BE2C (cell line): ENCODE measurements at places on chromosomes 2 and 18.
A peak's percentile ranks its signal among the peaks of the same experiment; 100 is the strongest.

DNA sequence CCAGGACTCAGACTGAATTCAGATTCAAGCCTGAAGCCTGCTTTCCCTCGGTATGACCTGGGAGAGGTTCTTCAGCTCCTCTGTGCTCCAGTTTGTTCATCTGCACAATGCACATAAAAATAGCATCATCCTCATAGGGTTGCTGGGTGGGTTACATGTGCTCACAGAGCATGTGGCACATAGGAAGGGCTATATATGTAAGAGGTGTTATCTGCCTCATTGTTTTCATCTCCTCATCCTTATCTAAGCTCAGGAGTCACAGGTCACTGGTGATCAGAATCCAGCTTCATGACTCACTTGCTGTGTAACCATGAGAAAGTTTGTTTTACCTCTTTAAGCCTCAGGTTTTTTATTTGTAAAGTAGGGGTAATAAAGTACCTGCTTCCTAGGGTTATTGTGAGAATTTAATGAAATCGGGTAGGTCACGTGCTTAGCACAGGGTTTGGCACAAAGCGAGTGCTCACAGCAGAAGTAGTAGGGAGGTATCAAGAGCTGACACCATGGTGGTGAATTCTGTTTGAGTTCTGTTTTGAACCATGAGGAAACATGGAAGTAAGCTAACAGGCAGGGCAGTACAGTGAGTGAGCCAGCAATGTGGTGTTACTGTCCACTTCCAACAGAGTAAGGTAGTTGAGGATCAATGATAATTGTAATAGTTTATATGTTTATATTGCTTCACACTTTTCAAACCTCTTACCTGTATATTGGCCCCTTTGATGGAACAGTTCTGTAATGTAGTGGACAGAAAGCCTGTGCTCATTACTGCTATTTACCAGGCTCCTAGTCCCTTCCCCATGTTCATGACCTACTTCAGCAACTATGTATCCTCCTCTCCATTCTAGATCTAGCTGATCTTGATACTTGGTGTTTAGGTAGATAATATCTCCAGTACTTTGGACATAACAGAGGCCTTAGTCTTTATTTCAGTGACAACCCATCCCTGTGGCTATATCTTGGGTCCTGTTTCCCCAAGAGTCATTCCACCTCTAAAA is 141.4 kb upstream of the LTBP1 start:
- DNase-seq, result no peak

GRCh38 chr2:12761104-12761503 is 44.4 kb downstream of the TRIB2 start:
- DNase-seq, result no peak

GRCh38 chr2:169702996-169703395 is 8.7 kb downstream of the PHOSPHO2 start:
- no peak for DNase-seq

- DNase-seq, result no peak
These were observed 18.3 kb downstream of the HS6ST1 start for GRCh38 chr2:128300151-128301020.

- DNase-seq, result no peak
These were observed 380.8 kb upstream of the ACVR2A start for GRCh38 chr2:147463881-147464520.

DNA sequence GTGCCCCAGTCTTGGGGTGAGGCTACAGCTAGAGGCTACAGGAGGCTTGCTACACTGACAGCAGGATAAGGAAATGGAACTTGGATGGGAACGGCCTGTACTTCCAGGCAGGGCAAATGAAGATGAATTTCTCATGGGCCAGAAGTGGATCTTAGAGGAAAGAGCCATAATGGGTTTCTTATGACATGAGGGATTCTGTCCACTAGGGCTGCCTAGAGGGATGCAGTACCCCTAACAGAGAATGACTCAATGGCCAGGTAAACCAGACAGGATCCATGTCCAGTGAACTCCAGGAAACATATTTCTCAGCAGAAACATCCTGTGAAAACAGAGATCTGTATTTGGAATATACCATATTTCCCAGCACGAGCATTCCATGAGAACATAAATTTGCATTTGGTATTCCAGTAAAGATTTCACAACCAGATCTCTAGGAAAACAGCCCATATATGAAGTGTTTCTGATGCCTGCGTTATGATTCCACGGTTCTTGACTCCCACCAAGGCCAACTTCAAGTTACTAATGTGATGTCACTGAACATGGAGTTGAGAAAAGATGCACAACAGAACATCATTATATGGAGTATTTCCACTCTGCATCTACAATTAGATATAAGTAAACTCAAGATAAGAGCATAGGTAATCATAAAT is 11.5 kb upstream of the SLC35F5 start:
- DNase-seq, result no peak

- DNase-seq, result no peak
These were observed 12.6 kb upstream of the CELF4 start for GRCh38 chr18:37578182-37578678.

DNA sequence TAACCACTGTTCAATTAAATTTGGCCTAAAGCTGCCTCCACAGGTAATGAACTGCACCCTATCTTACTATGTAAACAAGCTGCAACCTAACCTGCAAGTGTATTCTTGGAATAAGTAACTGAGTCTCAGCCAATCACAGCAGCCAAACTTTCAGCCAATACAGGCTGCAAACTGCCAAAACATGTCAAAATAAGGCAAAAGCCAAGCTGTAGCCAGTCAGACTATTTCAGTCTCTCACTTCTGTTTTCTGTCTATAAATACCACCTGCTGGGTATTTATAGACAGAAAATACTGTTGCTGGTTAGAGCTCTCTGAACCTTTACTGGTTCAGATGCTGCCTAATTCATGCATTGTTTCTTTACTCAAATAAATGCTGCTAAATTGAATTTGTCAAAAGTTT is 14.3 kb downstream of the C2orf76 start:
- no peak for DNase-seq

- DNase-seq, result peak; percentile 70
These were observed 74.1 kb downstream of the COL4A3 start for GRCh38 chr2:227238238-227239237.

DNA sequence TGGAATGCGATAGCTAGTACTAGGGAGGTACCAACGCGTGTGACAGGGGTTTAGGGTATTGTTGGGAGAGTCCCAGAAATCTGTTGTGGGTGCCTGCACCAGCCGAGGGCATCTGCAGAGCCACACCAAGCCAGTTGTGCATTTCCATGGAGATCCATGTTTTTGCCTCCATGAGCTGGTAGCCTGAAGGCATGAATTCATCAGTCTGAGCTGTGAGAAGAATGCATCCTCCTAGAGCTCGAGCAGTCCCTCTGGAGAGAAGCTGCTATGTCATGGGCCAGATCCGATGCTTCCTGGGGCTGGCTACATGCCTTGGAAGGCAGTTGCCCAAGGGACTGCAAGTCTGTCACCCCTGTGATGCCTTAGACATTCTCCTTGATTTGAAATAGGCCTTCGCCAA is 57.9 kb downstream of the LIPG start:
- DNase-seq, result no peak

DNA sequence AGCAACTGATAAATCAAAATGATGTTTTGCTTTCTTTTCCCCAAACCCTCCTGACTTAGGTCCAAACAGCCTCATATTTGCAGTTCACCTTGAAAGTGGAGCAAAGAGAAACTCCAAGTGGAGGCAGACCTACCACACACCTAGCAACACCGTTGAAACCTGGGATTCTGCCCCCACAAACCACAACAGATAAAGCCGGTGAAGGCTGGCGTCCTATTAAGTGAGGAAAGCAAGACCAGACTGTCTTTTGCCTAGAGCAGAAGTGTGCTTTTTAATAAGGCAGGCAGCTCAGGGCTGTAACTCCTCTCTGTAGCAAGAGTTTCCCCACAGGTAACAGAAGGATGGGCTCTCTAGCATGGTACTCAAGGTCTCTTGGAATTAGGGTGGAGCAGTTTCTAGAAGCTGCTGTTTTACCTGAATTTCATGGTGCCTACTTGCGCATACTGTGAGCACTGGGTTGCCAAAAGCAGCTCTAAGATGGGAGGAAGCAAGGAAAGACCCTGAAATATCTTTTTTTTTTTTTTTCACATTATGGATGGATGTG is 336.9 kb downstream of the BCL11A start:
- DNase-seq, result no peak

GRCh38 chr2:160052531-160052930 is 9.9 kb downstream of the PLA2R1 start:
- DNase-seq, result no peak

DNA sequence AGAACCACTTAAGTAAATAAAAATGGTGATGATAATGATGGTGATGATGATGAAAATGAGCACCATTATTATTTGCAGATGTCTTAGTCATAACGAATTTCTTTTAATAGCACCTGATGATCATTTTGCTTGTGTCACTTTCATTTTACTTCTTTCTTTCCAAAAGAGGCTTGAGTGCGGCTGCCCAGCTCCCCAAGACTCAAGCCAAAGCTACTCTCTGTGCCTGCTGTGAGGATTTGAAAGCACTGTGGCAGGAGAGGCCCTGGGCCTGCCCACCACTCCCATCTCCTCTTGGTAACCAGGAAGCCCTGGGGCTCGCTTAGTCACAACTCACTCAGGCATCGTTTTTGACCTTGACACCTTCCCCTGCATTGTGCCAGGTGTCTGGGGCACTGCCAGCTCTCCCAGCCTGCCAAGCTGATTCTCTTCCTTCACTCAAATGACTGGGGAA is 41.2 kb downstream of the RPL37A start:
- peak; percentile 44 for DNase-seq

GRCh38 chr18:69495338-69495737 is 94.7 kb downstream of the DOK6 start:
- DNase-seq, result no peak

GRCh38 chr2:56130463-56131070 is 53.2 kb upstream of the CCDC85A start:
- peak; percentile 28 for DNase-seq

- DNase-seq, result no peak
These were observed 1.5 kb upstream of the UGP2 start for GRCh38 chr2:63840081-63840784.

DNA sequence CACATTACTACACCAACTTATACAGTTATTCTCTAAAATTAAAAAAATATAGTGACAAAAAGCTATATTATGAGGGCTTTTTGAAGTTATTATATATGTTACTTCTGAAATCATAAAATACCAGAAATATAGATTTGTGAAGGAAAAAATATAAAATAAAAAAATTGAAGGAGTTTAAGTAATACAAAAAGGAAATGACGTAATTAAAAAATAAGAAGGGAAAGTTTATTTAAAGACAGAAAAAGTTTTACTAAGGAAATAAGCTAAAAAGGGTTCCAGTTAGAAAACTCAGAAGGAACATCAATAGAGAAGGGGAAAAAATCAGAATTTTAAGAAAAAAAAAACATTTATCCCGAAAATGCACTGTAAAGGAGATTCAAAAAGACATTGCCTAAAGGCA is 697.1 kb downstream of the MBD2 start:
- DNase-seq, result no peak

- DNase-seq, result no peak
These were observed 39.7 kb downstream of the CDCA7 start for GRCh38 chr2:173394091-173394974.

- DNase-seq, result peak; percentile 100
These were observed 25.2 kb downstream of the MYCN start for GRCh38 chr2:15965564-15966019.

- DNase-seq, result no peak
These were observed 2.5 kb downstream of the PID1 start for GRCh38 chr2:229268626-229269025.

DNA sequence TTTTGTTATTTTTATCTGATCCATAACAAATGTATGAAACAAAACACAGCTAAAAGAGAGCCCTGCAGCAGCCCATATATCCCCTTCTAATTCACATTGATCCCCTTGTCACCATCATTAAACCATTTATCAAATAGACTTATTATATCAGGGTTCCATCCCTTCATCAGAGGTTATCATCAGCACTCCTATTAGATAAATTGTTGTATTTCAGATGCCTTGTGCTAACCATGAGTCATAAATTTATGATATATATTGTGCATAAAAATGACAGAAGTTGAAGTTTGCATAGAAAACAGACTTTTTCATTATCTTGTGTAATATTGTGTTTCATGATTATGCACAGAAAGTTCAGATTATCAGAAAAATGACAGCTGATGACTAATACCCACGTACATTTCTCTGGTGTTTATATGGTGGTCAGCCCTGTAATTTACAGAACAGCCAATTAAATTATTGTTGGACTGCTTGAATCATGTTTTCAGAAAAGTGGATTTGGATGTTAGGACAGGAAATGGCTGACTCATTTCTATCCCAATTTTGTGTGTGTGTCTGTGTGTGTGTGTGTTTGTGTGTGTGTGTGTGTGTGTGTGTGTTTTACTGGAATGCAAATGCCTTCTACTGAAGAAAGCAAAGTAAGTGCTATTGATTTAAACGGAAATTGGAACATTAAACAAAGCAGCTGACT is 80.9 kb downstream of the PPP1R1C start:
- DNase-seq, result no peak

DNA sequence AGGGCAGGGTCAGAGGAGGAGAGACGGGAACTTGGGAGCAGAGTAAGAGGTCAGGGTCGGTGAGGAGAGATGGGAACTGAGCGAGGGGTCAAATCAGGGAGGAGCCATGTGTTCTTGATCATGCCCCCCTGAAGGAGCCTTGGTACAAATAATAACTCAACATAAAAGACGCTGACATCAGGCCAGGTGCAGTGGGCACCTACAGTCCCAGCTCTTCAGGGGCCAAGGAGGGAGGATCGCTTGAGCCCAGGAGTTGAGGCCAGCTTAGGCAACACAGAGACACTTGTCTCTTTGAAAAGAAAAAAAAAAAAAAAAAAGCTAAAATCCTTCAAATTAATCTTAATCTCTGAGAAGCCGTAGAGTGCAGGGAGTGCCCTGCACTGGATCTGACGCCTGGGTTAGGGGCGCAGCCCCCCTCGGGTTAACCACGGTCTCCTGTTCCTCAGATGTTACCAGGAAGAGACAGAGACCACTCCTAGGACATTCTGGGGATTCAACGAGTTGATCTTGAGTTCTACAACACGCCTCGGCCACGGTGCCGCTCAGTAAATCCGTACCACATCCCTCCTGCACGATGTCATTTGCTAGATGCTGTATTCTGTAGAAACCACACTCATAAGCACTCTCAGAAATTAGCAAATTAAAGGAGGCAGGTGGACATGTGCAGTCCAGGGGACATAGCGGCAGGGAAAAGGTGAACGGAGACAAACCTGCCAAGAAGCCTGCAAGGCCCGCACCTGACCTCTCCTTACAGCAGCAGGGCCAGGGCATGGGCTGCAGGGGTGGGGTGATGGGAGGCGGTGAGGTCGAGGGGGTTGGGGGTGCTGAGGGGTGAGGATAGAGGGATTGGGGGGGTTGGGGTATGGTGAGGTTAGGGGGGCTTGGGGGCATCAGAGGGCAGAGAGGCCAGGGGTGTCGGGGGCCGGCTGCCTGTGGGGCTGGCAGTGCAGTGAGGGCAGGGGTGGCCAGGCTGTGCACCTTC is 29.2 kb downstream of the SLC66A2 start:
- DNase-seq, result no peak

- no peak for DNase-seq
These were observed 239.8 kb downstream of the SEPTIN10 start for GRCh38 chr2:109373791-109374547.
